ENCODE measurements at places on chromosomes 11 and 22.

- DNase-seq, result no peak
Observed at GRCh38 chr11:62108971-62109404, 14.8 kb upstream of the INCENP start.

GRCh38 chr11:73292525-73292894, 15.6 kb upstream of the ARHGEF17 start:
- no peak for DNase-seq

DNA sequence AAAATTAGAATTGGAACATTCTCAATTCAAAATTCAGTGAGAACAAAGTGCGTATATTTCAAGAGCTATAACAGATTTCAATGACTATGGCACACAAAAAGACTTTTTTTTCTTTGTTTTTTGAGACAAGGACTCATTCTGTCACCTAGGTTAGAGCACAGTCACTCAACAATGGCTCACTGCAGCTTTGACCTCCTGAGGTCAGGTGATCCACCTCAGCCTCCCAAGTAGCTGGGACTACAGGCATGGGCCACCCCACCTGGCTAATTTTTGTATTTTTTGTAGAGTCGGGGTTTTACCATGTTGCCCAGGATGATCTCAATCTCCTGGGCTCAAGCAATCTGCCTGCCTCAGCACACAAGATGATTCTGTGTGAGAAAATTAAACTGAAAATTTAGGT, 51.5 kb downstream of the PIK3C2A start:
- DNase-seq, result no peak

DNA sequence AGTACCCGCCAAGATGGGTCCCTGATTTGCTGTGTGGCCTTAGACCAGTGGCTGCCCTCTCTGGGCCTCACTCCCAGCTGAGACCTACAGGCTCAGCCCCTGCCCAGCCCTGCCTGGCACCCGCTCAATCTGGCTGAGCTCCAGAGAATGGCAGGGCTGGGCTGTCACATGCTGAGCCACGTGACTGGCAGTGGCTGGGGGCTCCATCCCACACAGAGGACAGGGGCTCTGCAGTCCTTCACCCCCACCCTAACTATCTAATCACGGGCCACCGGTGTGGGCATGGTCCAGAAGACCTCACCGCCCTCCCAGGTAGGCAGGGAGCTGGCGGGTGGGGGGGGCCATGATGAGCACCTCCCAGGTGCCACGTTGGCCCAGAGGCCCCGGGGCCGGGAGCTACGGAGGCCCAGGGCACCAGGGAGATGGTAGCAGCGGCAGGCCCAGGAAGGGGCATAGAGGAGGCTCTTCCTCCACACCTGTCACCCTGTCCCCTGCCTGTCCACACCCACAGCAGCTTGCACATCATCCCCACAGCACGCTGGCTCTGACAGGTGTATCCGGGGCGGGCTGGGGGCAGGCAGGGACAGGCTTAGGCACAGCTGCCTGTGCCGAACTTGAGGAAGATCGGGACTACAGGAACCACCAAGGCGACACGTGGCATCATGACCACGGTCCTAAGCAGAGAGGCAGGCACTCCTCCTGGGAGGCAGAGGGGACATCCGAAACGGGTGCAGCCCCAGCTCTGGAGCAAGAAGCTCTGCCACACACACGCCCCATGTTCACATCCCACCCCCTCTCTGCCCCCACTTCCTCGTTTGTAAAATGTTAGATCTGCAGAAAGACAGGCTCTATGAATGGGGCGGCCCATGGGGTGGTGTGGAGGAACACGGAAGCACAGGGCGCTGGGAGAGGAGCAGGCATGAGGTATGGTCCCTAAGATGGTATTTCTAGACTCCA, 1.5 kb upstream of the ALDH3B1 start:
- no peak for DNase-seq

DNA sequence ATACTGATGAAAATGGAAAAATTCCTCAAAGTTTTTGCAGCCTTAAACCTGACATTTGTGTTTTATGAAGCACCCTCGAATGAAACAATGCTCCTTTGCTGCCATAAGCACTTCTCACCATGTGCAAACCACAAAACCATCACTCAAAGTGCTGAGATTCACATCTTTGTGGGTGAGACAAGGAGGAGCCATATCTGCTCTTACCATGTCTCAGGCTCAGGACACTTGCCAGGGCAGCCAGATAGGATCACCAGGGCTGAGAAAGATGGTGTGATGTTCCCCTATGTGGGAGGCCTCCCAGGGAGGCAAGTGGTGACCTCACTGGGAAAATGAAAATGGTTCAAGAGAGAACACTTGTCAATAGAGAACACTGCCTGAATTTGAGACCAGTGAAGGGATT, 120.4 kb downstream of the CCDC34 start:
- DNase-seq, result no peak

DNA sequence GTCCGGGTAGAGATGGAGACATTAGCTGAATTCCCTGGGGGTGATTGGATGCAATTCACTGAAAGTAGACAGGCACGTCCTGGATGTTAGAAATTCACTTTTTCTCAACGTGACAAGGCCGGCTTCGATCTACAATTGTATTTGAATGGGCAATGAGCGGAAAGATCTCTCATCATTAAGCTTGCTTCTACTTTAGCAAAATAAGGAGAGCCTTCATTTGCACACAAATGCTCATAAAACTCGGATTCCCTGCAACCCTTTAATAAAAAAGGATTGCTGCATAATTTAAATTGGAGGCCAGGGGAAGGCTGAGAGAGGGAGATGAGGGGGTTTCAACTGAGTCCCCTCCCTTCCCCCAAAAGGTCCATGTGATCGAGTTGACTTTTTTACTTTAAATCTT, 10.6 kb upstream of the PAX6 start:
- no peak for DNase-seq

GRCh38 chr11:406796-407650, 7.8 kb downstream of the SIGIRR start:
- DNase-seq, result peak; percentile 89

DNA sequence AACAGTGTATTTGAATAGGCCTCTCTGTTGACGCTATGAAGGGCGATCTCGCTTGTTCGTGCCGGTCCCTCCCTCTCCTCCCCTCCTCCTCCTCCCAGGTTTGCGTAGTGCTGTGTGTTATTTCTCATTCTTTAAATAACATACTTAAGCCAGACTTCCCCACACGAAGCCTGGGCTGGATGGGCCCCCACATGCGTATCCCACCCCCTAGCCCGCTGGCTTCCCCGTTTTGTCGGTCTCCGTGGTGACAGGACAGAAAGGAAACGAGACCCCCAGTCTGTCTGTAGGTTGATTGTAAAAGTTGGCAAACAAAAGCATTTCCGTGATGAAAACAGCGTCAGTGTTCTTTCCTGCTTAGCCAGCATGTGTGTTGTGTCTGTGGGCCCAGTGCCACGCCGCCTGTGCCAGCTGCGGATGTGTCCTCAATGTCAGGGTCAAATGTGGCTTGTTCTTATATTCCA, 27.3 kb downstream of the FAM118A start:
- no peak for DNase-seq

DNA sequence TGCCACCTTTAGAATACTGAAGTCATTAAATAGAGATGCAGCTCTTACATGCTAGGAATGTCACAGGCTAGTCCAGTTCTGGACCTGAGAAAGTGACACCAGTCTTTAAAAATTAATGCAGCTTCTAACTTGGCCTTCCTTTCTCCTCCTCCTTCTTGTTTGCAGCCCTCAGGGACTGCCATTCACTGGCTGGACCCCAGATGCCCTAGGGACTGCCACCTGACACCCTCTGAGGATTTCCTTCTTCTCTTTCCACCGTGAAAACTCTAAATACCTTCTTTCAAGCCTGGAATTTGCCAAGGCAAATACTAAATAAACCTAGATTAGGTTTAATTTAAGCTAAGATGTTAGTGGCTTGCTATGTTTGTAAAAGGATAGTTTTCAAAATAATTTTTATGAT, 78.4 kb downstream of the MUC15 start:
- DNase-seq, result no peak

GRCh38 chr11:6664551-6664950, 8.9 kb upstream of the DCHS1 start:
- no peak for DNase-seq

- no peak for DNase-seq
Observed at GRCh38 chr22:25677631-25678030, 64.4 kb upstream of the MYO18B start.

- no peak for DNase-seq
Observed at GRCh38 chr11:117413616-117414015, 86.0 kb downstream of the CEP164 start.

DNA sequence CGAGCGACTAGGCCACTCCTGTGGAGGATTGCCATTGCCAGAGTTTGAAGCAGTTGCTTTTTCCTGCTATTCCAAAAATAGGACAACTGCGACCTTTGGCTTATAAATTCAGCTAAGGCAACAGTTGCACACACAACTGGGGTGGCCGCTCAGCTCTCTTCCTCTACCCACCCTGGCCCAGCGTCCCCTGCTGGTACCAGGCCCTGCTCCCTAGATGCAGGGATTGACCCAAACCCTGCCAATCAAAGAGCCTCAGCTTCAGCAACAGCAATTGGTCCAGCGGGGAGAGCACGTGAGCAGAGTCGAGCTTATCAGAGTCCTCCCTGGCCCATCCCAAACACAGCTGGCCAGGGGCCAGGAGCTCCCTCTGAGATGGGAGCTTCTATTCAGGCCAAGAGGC, 22.0 kb upstream of the CABP2 start:
- no peak for DNase-seq

DNA sequence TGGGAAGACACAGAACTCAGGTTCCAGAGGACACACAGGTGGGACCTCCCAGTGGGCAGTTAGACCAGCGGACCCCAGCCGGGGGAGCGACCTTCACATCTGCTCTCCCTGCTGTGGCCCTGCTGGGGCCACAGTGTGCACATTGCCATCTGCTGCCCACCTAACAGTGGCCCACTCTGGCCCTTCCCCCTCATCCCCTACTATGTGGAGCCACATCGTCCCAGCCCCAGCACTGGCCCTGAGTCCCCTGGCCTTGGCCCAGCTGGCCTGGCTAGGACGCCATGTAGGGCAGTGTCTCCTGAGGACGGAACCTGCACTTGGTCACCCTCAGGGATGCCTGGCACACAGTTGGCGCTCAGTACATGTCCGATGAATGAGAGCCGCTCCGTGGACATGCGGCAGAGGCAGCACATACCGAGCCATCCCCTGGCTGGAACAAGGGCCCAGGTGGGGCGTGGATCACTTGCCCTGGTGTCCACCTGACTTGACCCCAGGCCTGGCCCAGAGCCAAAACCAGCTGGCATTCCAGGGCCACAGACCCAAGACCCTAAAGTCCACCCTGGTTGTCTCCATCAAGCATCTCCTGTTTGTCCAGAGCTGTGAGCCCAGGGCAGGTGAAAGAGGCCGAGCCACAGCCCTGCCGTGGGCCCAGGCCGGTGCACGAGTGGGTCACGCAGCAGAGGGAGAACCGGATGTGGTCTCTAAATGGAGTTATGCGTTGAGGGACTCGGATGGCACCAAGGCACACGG, 93.1 kb upstream of the FGF3 start:
- peak; percentile 10 for DNase-seq

GRCh38 chr11:6568191-6568918, 35.1 kb downstream of the RRP8 start:
- peak; percentile 16 for DNase-seq

- DNase-seq, result no peak
Observed at GRCh38 chr11:46594374-46594700, 514 bp upstream of the AMBRA1 start.

DNA sequence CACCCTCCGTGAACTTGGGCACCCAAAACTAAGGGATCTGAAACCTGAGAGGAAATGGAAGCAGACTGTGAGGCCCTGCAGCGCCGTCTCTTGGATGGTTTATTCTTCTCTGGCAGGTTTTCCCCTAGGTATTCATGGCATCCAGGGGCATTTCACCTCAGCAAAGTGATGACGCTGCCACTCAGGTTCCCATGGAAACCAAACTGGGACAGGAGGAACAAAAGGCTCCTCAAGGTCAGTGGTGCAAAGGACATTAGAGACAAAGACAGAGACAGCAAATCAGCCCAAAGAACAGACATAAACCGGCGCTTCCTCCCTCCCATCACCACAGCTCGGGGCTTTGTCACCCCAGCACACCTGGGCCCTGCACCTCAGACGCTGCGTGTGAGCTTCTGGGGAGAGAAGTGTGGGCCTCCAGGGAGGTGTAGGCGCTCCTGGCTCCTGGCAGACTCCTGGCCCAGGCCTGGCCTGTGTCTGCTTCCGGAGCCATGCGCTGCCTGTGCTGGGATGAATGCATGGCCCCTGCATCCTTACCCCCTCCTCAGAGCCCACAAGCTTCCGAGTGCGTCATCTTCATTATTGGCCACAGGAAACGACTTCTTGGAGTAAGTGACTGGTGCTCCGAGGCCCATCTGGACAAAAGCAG, 5.9 kb downstream of the TP53AIP1 start:
- DNase-seq, result no peak

GRCh38 chr11:72812967-72813739, 1.1 kb upstream of the ATG16L2 start:
- DNase-seq, result peak; percentile 86

DNA sequence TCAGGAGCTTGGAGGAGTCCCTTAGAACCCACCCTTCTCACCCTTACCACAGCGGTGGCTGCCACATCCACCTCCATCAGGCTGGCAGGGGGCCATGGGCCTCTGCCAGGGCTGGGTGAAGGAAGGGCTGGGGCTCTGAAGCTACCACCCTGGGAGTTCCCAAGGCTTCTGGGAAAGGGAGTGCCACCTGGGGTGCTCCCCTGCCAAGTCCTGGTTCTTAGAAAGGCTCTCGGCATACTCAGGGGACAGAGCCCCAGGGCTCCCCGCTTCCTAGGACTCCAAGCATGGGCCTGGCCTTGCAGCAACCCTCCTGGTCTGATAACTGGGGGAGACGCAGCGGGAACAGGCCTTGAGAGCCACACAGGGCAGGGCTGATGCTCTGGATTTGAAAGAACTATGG, 438 bp upstream of the PLA2G3 start:
- DNase-seq, result no peak

DNA sequence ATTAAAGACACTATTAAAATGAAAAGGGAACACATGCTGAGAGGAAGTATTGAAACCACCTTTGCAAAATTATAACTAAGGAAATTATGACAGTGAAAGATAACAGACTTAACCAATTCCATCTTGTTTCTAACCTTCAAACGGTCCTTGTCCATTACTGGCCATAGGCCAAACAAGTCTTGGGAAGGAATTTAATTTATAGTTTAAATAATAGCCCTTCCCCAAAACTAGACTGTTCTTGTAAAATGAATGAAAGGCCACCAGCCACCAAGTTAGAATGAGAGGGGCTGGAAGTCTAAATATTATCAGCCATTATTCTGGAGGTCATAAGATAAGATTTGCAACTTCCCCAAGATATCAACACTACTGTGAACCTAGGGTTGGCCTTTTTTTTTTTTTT, 1.8 kb upstream of the TALDO1 start:
- DNase-seq, result no peak

All from activated T-cell treated with anti-CD3 and anti-CD28 coated beads, Interleukin-2, amount 50 U/mL, for 48 hours (primary cell).